KBM-7 (cell line): ENCODE measurements at places on chromosomes 5 and 9.

DNA sequence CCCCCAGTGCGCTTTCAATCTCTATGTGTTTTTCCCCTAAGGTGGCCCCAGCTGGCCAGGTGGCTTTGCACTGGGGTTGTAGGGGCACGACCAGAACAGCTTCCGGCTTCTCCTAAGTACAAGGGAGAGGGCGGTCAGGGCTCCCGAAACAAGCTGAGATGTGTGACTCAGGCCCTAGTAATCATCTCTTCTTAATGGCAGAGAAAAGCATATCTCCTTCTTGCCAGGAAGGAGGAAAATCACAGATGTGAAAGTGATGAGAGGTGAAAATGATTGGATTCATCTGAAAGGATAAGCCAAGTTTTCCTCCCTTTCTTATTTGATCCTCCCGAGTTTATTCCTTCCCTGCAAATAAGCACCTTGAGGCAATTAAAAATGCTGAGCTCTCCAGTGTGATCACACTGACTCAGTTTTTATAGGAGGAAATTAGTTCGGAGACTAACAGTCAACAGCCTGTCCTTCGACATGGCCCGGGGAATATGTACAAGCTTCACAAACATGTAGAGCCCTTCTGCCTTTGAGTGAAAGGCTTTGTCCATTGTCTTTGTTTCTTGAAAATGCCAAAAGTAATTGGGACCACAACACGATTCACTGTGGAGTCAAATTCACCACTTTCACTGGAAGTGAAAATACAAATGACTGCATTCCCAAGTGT lies 514.8 kb downstream of the PSAT1 start:
- DNase-seq: no peak

- peak; percentile 75 for DNase-seq
Observed at GRCh38 chr5:157761690-157762621, 18.4 kb downstream of the LSM11 start.

DNA sequence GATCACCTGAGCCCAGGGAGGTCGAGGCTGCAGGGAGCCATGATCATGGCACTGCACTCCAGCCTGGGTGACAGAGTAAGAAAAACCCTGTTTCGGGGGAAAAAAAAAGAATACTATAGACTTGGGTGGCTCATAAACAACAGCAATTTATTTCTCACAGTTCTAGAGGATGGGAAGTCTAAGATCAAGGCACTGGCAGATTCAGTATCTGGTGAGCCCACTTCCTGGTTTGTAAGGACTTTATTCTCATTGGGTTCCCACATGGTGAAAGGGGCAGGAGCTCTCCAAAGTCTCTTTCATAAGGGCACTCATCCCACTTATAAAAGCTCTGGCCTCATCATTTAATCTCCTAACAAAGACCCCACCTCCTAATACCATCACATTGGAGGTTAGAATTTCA lies 8.7 kb downstream of the HINT1 start:
- DNase-seq: no peak

GRCh38 chr9:7176561-7176960 lies 418.8 kb downstream of the KDM4C start:
- DNase-seq: no peak

DNA sequence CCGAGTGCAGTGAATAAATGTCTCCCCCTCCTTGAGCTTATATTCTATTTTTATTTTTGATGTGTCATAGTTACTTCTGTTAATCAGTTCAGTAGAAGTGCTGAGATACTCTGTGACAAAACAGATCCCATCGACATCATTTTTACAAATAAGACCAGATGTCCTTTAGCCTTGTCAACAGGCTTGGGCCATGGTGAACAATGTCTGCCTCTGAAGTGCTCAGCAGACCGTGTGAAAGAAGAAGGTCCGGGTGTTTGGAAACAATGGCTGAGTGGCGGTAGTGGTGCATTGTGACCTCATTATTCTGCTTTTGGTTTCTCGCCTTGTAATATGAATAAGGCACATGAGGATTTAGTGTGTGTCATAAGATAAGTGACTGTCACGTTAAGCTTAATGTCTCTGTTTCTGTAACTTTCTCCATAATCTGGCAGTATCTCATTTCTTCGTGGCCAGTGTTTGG lies 71.2 kb downstream of the SYK start:
- DNase-seq: no peak

GRCh38 chr9:71780953-71781352 lies 12.6 kb upstream of the CEMIP2 start:
- DNase-seq: no peak

DNA sequence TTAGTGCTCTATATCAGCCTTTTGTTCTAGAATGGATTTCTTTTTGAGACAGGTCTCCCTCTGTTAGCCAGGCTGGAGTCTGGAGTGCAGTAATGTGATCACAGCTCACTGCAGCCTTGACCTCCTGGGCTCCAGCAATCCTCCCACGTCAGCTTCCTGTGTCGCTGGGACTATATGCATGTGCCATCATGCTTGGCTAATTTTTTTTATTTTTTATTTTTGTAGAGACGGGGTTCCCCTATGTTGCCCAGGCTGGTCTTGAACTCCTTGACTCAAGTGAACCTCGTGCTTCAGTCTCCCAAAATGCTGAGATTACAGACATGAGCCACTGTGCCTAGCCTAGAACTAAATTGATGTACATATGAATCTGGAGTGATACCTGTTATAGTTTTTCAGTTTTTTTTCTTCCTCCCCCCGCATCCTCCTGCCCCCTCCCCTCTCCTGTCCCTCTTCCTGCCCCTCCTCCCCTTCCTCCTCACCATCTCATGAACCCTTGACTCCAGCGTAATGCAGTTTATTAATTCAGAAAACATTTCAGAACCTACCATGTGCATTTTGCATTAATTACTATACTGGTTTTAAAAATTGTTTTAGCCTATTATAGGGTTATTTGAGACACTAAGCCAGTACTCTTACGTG lies 37.4 kb upstream of the TNFAIP8 start:
- no peak for DNase-seq

DNA sequence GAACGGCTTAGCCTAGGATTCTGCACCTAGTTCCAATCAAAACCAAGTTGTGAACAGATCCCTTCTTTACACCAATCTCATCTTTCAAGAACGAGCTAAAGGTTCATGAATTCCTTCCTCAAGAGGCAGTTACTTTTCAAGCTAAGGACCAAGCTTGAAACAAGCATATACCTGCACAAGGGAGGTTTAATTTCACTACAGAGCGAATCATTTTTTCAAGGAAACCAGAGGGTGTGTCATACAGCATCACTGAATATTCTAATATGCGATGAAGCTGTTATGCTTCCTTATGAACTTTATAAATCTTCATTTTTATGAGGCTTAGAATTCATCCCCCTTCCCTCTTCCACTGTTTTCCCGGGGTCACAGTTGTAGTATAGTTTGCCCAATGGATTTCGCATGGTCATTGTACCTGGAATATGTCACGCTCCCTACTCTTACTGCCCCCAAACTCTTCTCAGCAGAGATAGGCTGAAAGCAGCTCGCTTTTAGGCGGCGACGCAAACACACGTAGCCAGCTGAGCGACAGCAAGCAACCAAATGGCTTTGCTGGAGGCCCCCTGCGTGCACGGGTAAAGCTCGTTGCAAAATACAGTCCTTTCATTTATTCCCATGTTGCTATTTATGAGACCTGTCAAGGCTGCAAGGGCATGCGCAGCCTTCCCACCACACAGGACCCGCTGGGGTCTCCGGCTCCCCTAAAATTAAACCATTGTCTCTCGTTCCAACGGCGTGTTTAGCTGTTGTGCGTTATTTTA lies 832 bp downstream of the LMBRD2 start:
- peak; percentile 56 for DNase-seq

- DNase-seq: no peak
Observed at GRCh38 chr5:150781706-150782614, 3.4 kb downstream of the SMIM3 start.

GRCh38 chr5:110580625-110581024 lies 145.8 kb downstream of the TMEM232 start:
- no peak for DNase-seq

DNA sequence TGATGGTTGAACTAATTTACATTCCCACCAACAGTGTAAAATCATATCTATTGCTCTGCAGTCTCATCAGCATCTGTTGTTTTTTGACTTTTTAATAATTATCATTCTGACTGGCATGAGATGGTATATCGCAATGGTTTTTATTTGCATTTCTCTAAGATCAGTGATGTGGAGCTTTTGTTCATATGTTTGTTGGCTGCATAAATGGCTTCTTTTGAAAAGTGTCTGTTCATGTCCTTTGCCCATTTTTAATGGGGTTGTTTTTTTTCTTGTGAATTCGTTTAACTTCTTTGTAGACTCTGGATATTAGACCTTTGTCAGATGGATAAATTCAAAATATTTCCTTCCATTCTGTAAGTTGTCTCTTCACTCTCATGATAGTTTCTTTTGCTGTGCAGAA lies 115.2 kb upstream of the CDH12 start:
- no peak for DNase-seq

DNA sequence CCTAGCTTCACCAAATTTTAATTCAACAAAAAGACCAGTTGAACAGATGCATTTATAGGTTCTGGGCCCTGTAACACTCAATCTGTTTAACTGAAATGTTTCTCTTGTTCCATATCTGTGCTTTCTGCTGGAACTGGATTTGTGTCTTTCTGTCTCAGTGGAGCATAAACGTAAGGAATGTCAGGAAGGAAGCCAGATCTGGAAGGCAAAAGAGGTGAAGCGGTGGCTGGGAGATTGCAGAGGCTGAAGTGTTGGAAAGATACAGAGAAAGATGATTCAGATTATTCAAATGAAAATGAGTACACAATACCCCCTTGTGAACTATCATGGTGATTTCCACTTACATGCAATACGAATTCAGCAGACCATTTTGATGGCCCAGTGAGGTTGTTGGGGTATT lies 406.8 kb downstream of the BRINP1 start:
- DNase-seq: no peak

DNA sequence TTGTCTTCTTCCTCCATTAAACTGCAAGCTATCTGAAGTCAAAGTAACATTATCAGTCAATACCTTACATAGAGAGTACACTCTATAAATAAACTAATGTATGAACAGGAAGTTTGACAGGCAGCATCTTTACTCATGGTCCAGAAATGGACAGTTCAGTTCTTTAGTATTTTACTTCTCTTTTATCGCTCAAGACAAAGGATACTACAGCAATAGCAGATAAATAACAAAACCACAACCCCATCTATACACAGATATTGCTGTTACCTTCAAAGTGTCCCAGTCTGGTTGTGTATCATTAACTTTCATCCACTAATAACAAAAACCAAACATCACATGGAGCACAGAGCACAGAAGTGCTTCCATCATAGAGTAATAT lies 46.4 kb downstream of the SEMA5A start:
- no peak for DNase-seq

GRCh38 chr5:173327948-173328843 lies at the start of gene STC2:
Gene STC2, minus strand, starts transcription at chr5:173328414. Its CDS starts 221 bp downstream, at chr5:173328193.
- DNase-seq: peak; percentile 95

GRCh38 chr9:2570615-2571479 lies 50.7 kb upstream of the VLDLR start:
- peak; percentile 89 for DNase-seq

GRCh38 chr9:98997604-98998003 lies 53.9 kb downstream of the COL15A1 start:
- DNase-seq: no peak

DNA sequence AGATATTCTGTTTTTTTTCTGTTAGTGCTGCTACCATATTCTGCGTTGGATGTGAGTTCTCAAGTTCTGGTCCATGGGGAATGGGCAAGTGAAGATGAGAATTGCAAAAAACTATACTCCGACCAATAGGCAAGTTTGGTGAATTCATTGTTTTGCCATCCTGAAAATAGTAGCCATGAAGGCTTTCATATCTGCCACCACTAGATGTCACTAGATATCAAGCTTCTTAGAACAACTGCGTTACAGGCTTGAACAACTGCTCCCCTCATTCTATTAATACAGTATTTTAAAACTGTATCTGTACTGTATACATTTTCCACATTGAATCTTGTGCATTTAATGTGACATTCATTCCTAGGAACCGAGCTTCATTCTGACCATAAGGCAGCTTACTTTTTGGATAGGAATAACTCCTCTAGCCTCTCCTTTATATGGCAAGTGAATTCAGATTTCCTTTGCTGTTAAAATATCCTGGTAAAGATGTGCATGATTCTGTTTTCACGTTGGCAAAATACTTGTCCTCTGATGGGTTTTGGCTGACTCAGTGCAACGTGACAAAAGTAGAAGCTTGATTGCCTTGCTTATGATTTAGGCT lies 163.6 kb downstream of the SREK1 start:
- DNase-seq: peak; percentile 76

DNA sequence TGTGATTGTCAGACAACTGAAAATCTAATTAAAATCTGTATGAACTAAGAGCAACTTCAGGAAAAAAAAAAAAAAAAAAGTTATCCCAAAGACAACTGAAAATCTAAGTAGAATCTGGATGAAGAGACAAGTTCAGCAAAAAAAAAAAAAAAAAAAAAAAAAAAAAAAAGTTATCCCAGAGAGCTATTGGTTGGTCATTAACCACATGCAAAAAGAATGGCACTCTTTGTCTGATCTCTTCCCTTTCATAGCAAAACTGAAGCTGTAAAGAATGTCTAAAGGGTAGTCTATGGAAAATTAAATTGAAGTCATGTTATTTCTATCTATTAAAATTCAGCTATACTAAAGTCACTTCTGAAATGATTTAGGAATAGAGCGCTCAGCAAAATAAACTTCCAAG lies 32.9 kb downstream of the STRBP start:
- DNase-seq: no peak

- no peak for DNase-seq
Observed at GRCh38 chr5:174047472-174048099, 2.1 kb downstream of the NSG2 start.

DNA sequence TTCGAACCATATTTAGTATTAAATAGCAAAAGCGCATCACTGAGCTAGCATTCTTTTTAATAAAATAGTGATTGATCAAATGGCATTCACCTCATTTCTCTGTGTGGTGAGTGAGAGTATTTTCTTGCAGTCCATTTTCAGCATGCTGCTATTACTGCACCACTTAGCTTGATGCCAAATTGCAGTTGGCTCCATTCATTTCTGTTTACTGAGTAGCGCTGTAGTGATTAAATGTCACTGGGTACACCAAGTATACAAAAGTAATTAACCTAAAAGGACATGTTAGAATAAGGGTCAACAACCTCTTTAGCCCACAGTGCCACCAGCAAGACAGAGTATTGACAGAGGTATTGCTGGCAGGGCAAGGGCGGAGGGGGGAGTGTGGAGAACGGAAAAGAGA lies 122.0 kb downstream of the TLE4 start:
- no peak for DNase-seq

GRCh38 chr9:85067792-85068191 lies 398.3 kb downstream of the NTRK2 start:
- no peak for DNase-seq

GRCh38 chr5:165400086-165400485 lies 1894.7 kb downstream of the MAT2B start:
- no peak for DNase-seq

GRCh38 chr5:151026679-151027078 lies 6.3 kb downstream of the GPX3 start:
- no peak for DNase-seq

GRCh38 chr5:68872088-68872839 lies 221.6 kb upstream of the SLC30A5 start:
- DNase-seq: no peak
